Left lung (tissue), 14 donors: ENCODE measurements at places on chromosomes 3 and 15. TPM values are rescaled to one million over a fixed set of nuclear protein-coding genes. Genes with fewer than 3 reads are reported as not detected.

DNA sequence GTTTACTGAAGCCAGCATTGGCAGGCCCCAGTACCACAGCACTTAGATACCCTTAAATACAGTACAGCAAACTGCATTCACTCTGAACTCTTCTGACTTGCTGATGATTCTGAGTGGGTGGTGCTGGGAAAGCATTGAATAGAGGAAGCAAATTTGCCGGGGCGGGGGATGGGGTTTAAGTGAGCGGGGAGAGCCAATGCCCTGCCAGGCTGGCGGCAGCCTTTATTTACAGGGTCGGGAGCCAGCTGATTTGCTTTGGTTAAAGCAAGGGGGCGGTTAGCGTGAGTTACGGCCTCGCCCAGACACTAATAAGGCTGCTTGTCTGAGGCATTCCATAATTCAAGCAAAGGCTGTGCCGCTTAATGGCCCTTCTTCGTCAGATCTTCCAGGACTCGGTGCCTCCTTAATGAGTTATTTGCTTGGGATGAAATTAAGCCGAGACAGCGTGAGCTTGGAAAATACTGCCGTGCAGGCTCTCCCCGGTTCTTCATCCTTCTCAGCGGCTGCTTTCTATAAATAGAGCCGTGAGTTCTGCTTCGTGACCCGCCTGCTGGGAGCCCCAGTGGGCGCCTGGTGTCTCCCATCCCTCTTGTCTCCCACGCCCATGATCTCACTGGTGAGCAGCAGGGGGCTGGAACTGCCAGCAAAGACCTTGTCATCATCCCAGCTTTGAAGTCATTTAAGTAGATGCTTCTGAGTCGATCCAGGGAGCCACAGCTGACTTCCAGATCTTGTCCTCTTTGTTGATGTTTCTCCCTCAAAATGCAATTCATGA lies 25.8 kb downstream of the SPSB4 start:
- DNase-seq = peak; percentile 62
- H3K4me1 ChIP-seq = no peaks in the 10 kb centered on the region
- H3K4me3 ChIP-seq = peak overlapping the region; percentile 5
- H3K27ac ChIP-seq = peak overlapping the region; percentile 71
- H3K36me3 ChIP-seq = no peaks in the 10 kb centered on the region

DNA sequence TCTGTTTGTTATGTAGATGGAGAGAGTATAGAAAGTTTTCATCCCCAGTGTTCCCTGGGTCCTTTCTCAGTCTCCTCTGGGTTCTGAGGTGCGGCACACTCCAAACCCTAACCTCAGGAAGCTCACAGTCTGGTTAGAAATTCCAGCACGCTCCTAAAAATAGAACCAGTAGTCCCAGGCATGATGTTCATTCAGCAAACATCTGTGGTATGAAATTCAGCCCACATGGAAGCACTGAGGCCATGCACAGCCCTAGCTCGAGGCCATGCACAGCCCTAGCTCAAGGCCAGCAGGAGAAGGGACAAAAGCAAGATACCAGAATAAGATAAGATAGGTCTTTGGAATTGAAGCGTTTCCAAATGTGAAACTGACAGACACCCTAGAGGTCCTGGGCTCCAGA lies 82.3 kb upstream of the OXTR start:
- H3K36me3 ChIP-seq = no peaks in the 10 kb centered on the region
- no peaks in the 10 kb centered on the region for H3K27me3 ChIP-seq
- no peaks in the 10 kb centered on the region for H3K4me1 ChIP-seq
- H3K4me3 ChIP-seq = no peak overlapping the region
- no peak for DNase-seq

DNA sequence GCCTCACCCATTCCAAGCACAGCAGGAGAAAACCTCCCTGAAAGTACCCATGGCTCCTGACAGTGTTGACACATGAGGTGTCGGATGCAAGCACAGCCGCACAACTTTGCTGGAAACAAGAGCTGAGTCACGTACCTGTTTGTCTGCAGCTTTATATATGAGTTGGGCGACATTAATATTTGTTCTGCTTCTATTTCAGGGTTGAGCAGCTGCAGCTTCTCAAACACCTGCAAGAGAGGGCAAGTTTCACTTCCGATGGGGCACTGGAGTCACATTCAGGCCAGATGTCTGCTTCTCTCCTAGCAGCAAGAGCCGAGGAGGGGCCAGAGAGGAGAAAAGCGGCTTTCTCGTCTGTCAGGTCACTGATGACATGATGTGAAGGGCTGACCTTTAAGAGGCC lies 88.0 kb downstream of the NUP210 start:
- no peaks in the 10 kb centered on the region for H3K27me3 ChIP-seq
- no peak overlapping the region for H3K4me3 ChIP-seq
- DNase-seq = peak; percentile 10
- H3K36me3 ChIP-seq = peaks cover 100% of the 10 kb centered on the region

GRCh38 chr3:56693750-56694149 lies 10.7 kb upstream of the TASOR start:
- DNase-seq = peak; percentile 62
- no peaks in the 10 kb centered on the region for H3K27me3 ChIP-seq
- no peak overlapping the region for H3K4me3 ChIP-seq
- peaks cover 25% of the 10 kb centered on the region for H3K4me1 ChIP-seq
- H3K27ac ChIP-seq = no peak overlapping the region

DNA sequence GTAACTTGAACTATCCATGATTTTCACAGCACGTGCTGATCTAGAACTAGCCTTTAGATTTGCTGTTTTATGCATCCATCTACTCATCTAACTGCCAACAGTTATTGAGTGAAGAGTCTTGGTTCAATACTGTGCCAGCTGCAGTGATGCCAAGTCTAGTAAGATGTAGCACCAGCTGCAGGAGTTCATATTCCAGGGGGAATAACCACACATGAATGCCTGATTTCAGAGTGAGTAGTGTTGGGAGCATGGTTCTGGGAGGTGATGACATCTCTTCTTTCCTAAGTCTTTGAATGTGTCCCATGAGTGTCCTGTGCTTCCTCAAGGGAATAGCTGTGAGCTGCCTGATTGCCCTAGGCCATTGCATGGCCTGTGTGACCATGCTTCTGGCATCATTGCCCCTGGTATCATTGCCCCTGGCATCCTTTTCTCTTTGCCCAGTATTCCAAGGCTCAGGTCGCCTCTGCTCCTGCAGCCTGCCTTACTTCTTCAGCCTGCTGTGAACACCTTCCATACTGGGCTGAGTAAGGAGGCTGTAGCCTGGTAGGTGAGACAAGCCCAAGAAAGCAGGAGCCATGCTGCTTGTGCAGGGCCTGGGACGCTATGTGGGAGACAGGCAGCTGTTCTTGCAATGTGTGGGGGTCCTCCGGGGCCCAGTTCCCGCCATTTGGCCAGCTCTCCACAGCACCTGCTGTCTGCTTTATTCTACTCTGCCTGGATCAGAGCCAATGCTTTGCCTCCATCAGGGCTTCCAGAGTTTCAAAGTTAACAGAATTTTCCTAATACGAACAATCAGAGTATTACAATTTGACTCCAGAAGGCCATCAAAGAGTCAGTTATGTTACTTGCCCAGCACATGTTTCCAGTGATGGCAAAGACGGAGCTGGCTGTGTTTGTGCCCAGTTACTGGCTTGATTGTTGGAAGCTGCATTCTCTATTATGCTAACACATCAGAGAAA lies 73.2 kb downstream of the CLSTN2 start:
- H3K27me3 ChIP-seq = no peaks in the 10 kb centered on the region
- H3K4me1 ChIP-seq = no peaks in the 10 kb centered on the region
- no peak for DNase-seq
- H3K27ac ChIP-seq = no peak overlapping the region
- no peaks in the 10 kb centered on the region for H3K36me3 ChIP-seq

DNA sequence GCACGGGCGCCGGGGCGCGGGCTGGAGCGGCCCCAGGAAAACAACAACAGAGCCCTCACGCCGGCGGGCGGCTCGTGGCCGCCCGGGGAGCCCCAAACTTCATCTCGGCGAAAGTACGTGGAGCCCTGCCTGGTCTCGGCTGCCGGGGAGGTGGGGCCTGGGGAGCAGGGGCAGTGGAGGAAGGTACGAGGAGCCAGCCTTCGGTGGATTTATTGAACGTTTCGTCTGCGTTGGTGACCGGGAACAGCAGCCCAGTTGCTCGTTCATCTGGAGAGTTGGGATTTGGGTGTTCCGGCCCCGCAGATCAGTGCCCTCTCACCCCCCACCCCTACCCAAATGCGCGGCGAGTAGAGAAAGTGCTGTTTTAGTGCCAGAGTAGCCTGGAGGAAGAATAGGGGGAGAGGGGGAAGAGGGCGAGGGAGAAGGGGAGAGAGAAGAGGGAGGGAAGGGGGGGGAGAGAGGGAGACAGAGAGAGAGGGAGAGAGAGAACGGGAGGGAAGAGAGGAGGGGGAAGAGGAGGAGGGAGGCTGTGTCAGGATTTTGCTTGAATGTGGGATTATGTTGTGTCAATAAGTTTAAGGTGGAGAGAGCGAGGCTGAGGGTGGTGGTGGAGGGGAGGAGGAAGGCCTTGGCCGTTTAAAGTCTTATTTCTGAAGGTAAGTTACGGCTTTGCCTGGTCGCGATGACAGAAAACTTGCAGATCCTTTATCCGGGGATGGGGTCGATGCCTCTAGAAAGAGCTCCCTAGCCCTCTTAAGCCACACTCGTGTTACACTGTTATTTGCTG lies 970 bp downstream of the BBX start:
- peak overlapping the region; percentile 97 for H3K27ac ChIP-seq
- peak overlapping the region; percentile 86 for H3K4me3 ChIP-seq
- peak; percentile 76 for DNase-seq
- H3K36me3 ChIP-seq = no peaks in the 10 kb centered on the region

DNA sequence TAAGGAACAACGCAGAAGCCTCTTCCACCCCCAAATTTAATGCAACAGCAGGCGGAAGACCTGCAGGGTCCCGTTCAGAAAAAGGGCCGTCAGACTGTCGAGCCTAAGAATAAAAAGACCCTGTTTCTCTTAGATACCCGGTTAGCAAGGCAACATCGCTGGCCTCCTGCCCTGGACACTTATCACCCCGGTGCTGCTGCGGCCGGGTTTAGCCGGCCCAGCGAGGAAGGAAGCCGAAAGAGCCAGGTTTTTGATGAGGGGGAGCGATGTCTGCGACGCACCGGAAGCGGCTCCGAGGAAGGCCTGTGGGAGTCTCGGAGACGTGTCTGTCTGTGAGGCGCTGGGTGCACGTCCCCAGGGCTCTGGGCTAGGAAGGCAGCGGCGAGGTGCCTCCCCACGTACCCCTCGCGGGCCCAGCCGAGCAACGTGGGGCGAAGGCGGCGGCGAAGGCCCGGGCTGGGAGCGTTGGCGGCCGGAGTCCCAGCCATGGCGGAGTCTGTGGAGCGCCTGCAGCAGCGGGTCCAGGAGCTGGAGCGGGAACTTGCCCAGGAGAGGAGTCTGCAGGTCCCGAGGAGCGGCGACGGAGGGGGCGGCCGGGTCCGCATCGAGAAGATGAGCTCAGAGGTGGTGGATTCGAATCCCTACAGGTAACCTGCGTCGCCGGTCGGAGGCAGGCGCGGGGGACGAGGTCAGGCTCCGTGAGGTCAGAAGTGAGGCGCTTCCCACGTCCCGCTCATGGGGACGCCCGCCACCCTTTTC lies at the start of gene UBA5:
Gene UBA5, plus strand, starts transcription at position 278 of the 759 bp plus-strand sequence. Its CDS starts 209 bp downstream, at position 487.
- peak within 1 kb of the TSS; percentile 96 for H3K27ac ChIP-seq
- H3K4me1 ChIP-seq = peaks cover 15% of the 10 kb centered on the region
- DNase-seq = peak; percentile 70
- H3K4me3 ChIP-seq = peak within 1 kb of the TSS; percentile 74
- no peaks in the 10 kb centered on the region for H3K36me3 ChIP-seq
- H3K27me3 ChIP-seq = no peaks in the 10 kb centered on the region

- peaks cover 50% of the 10 kb centered on the region for H3K36me3 ChIP-seq
- no peak overlapping the region for H3K4me3 ChIP-seq
- no peak overlapping the region for H3K27ac ChIP-seq
- no peaks in the 10 kb centered on the region for H3K27me3 ChIP-seq
- no peaks in the 10 kb centered on the region for H3K4me1 ChIP-seq
Measured at GRCh38 chr3:105676621-105677300, 192.1 kb downstream of the CBLB start.

- H3K27me3 ChIP-seq = no peaks in the 10 kb centered on the region
- no peaks in the 10 kb centered on the region for H3K4me1 ChIP-seq
- no peak overlapping the region for H3K4me3 ChIP-seq
- no peak for DNase-seq
- H3K36me3 ChIP-seq = no peaks in the 10 kb centered on the region
Measured at GRCh38 chr3:182384221-182384620, 409.1 kb upstream of the ATP11B start.

DNA sequence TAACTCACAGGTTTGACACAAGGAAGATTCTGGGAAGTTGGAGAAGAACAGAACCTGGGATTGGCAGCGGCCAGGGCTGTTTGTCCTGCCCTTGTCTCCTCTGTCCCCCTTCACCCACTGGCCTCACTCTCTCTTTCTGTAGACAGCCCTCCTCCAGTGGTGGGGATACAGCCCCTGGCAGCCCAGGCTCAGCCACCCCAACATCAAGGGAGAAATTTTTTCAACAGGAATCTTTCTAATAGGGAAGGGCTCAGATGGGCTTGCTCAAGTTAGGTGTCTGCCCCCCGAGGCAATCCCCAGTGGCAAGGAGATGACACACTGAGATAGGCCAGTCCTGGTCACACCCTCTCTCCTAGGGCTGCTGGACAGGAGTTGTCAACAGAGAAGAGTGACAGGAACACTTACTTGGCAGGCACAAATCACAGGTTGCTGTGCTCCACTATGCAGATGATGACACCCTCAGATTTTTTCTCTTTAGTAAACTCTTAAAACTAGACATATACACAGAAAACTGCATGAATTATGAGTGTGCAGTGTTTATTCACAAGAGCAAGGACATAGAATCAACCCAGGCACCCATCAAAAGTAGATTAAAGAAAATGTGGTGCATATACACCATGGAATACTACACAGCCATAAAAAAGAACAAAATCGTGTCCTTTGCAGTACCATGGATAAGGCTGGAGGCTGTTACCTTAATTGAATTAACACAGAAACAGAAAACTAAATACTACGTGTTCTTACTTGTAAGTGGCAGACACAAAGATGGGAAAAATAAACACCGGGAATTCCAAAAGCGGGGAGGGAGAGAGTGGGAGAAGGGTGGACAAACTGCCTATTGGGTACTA lies 36.3 kb downstream of the PLA2G4D start:
- H3K36me3 ChIP-seq = no peaks in the 10 kb centered on the region
- peaks cover 5% of the 10 kb centered on the region for H3K4me1 ChIP-seq
- peak overlapping the region; percentile 87 for H3K27ac ChIP-seq
- no peak overlapping the region for H3K4me3 ChIP-seq

Gene GPR176
- total RNA-seq = 4.9 TPM
